Mammary epithelial cell (primary cell): ENCODE measurements at places on chromosomes 2 and 18.
A peak's percentile ranks its signal among the peaks of the same experiment; 100 is the strongest.

DNA sequence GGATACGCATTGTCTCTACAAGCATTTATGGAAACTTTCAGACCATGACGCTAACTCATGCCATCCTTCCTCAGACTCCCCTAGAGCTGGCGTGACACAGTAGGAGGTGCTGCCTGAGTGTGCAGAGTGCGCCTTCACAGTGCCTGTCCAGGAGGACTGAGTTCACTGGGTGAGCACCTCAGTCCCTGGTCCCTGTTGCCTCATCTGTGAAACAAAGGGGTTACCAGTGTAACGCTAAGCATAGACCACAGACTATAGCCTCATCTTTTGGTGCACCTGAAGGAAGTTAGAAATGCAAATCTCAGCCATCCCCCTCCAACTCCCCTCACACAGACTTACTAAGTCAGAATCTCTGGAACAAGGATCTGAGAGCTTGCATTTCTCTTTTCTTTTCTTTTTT lies 142.8 kb downstream of the TMEM17 start:
- DNase-seq, result no peak

DNA sequence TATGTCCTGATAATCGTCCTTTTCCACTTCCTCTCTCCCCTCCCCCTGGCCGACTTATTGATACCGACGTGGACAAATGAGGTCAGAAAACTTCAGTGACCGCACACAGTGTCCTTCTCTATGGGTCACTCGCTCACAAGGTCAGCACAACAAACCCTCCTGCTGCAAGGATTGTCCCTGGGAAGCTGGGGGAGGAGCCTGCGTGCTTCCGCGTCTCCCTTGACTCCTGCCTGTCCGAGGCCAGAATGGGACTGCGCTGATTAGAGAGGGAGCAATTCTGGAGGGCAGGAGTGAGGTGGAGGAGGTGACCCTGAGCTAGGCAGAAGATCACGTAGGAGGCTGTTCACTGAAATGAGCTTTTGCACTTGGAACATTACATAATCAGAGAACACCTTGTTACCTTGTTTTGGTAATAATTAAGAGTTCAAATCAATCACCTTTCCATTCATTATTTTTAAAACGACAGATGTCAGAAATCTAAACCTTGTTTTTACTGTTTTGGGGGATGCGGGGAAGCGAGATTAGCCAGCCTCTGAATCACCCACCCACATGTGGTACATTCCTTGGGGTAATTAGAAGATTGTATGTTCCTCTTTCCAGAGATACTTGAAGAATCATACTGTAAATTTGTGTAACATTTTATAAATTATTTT lies 70.6 kb downstream of the CTAGE1 start:
- DNase-seq, result no peak

DNA sequence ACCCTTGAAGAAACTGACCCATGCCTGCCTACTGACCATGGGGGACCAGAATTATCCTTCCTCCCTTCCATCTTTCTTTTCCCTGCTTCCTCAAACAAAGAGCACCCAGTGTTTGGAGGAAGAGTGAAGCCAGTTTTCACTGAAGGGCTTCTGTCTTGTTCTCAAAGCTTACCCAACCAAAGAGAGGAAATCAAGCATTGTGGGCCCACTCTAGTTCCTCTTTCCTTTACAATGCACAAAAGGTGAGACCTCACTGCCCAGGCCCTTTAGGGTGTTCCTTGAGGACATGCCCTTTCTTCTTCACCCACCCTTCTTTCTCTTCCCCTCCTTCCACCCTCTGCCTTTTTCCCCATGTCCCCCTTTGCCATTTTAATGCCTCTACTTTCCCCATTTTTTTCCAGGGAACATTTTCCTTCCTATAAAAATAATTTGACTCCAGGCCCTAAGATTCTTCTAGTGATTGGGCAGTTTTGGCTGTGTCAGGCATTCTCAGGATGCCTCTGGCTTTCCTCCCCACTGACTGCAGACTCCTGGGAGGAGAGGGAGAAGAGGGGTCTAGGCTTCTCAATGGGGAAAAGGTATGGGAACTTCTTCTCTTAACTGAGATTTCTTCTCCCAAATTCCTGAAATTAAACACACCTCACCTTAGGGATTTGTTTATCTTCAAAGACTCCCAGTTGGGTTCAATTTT lies 126.6 kb upstream of the RMDN2 start:
- no peak for DNase-seq

GRCh38 chr2:171651667-171652415 lies 35.4 kb upstream of the DYNC1I2 start:
- peak; percentile 70 for DNase-seq

- DNase-seq, result no peak
Measured at GRCh38 chr2:45726188-45726587, 74.7 kb downstream of the PRKCE start.

DNA sequence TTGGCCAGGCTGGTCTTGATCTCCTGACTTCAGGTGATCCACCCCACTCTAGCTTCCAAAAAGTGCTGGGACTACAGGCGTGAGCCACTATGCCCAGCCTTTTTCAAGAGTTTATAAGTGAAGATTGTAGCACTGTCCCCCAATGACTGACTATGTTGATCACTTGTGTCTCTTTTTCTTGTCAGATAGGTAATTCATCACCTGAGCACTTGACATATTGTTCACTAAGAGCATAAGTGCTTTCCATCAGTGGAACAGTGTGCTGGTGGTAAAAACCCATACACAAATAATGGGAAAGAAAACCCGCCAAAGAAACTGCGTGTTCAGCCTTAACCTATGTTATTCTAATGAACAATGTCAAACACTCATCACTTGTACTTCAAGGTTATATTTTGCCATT lies 414.4 kb upstream of the CDH7 start:
- DNase-seq, result no peak

GRCh38 chr2:84441036-84441435 lies 18.0 kb downstream of the SUCLG1 start:
- no peak for DNase-seq

DNA sequence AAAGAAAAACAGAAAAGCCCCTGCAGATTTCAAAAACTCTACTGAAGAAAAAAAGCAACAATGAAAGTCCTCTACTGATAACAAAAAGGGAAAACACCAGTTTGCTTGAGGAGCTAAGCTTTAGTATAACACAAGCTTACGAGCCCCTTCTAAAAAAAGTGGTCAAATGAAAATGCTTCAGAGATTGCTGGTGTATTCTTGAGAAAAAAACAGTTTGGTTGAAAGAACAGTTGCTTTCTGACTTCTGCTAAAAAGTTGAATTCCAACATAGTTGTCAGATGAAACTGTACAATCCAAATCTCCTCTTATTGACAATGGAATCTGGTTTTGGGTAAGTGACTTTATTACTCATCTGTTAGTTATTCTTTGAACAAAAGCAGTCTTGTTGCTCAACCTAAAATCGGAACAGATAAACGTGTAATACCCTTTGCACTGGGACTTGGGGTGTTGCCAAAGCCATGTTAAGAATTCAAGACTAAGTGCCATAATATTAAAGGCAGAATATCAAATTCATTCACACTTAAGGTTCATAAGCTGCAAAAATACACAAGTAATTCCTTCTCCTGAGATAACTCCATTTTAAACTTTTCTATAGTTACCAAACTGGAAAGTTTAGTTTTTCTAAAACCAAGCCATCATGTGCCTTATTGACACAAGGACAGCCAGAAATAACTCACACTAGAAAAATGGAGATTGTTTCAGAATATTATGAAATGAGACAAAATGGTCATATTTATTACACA lies 45.3 kb upstream of the SPAG16 start:
- peak; percentile 74 for DNase-seq

- no peak for DNase-seq
Measured at GRCh38 chr2:198901894-198902293, 555.8 kb downstream of the SATB2 start.

DNA sequence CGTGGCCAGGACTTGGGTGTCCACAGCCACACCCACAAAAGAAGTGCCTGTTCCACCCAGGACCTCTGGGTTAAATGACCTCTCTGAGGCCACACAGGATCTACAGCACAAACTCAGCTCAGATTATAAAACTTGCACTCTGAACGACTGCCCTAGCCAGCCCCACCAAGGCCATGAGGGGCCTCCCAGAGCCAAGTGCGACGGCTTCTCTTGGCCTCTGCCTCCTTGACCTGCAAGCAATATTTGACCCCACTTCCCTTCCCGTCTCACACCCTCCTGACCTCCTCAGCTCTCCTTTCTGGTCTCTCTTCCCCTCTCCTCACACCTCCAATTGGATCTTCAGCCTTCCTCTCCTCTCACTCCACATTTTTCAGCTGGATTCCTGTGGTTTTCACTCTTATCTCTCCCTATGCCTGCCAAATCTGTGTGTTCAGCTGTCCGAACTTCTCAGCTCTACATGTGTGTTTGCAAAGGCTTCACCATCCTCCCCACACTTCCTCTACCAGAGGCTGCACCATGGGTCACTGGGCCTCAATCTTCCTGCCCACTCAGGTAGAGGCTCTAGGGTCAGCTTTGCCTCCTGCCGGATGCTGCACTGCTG lies 25.3 kb upstream of the STEAP3 start:
- no peak for DNase-seq

- peak; percentile 76 for DNase-seq
Measured at GRCh38 chr18:21341141-21341540, 99.1 kb downstream of the GREB1L start.

DNA sequence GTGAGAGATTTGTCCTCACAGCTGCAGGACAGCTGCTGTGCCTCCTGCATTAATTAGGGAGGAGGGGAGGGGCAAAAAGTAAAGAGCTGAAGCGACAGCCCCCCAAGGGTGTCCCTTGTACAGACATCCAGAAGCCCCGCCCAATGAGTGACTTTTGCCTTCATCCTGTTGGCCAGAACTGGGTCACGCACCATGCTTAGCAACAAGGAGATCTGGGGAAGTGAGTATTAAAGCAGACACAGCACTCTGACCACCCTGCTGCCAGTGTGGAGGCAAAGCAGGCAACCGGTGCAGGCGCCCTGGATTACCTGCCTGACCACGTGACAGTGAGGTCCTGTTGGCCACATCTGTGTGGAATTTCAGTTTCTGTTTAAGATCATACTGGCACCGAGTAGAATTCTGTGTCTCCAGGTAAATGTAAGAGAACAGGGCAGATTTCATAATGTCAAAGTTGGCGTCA lies 21.5 kb upstream of the BIN1 start:
- peak; percentile 55 for DNase-seq

DNA sequence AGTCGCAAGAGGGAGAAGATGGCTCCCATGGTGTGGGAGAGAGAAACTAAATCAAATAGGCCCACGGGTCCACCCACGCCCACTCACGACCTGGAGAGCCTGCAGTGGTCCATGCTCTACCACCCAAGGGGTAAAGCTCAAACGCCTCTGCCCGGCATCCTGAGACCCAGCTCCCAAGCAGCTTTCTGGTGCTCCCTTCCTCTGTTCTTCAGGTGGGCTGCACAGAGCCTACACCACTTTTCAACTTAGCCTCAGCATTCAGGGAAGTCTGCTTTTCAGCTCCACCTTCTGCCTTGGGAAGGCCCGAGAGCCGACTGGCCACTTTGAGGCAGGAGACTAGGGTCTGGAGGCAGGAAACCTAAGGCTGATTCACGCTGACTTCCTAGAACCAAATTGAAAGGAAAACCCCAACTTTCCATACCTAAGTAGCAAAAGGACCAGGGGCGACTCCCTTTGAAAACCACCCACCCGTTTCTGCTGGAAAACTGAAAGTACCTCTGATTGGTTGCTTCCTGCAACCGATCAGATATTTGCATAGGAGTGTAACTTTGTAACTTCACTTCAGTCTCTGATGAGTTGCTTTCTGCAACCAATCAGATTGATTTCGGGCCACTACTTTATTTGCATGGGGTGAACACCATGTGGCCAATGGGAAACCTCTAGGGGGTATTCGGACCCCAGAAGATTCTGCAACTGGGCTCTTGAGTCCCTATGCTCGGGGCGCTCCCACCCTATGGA lies 26.8 kb upstream of the SPATA3 start:
- DNase-seq, result no peak

- no peak for DNase-seq
Measured at GRCh38 chr2:145079641-145080040, 559.7 kb upstream of the ZEB2 start.

- DNase-seq, result no peak
Measured at GRCh38 chr2:109535217-109535946, 78.4 kb downstream of the SEPTIN10 start.

GRCh38 chr2:196515608-196516007 lies 123.9 kb upstream of the CCDC150 start:
- no peak for DNase-seq

GRCh38 chr2:214410918-214411554 lies at the start of gene VWC2L:
Gene VWC2L (plus strand): TSS chr2:214411054. CDS start chr2:214414194, 3,140 bp downstream.
- peak; percentile 73 for DNase-seq

DNA sequence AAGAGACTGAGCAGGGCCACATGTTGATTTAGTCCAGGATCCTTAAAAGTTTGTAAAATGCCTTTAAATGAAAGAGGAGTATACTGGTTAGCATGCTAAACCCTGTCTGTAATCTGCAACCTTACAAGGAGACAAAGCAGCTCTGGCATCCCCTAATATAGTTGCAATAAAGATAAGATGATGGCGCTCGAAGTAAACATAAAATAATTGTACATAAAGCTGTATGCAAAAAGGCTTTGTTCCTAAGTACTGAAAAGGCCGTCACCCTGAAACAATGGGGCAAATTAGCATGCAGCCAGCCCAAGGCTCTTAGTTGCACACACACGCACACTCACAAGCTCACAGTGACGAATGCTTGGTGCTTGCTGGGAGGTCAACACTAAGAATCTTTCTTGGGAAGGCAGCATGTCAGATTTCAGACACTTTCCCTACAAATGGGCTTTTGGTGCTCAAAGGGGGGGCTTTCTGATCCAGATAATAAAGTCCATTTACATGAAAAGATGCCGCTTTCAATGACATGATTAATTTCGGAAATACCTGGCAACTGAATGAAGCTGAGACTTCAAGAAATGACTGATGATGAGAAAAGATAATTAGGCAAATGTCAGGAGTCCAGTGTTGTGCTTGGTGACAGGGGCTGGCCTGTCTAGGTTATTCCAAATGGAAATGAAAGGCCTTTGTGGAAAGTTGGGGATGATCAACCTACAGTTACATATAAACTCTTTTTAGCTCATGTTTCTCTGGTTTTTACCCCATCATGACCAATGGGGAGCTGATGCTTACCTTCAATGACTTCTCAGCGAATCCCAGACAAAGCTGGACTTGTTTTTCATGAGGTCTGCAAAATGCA lies 370.3 kb downstream of the MEIS1 start:
- DNase-seq, result no peak
